ENCODE measurements at places on chromosomes 16 and 17. TPM values are rescaled to one million over a fixed set of nuclear protein-coding genes. Genes with fewer than 3 reads are reported as not detected.

- H3K4me1 ChIP-seq, result no peaks in the 10 kb centered on the region
- no peak overlapping the region for H3K27ac ChIP-seq
- DNase-seq, result no peak
- H3K27me3 ChIP-seq, result no peaks in the 10 kb centered on the region
- no peaks in the 10 kb centered on the region for H3K36me3 ChIP-seq
Measured at GRCh38 chr17:22507823-22508222, 815.5 kb downstream of the KCNJ18 start.

DNA sequence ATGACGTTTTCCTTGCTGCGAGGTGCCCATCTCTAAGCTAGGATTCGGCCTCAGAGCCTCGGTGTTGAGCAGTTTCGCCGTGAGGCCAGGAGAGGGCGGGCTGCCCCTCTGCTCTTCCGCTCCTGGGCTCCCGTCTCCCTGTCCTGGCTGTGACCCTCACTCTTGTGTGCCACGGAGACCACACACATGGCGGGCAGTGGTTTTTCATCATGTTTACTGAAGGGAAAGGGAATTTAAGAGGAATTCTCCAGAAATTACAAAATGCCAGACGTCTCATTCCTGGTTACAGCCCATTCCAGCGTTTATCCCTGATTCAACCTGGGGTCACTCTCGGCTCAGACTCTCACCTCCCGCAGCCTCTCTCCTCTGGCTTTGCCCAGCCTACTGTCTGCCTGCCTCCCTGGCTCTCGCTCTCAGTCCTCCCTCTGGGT is 96.8 kb upstream of the ELAC2 start:
- no peaks in the 10 kb centered on the region for H3K4me1 ChIP-seq
- no peak overlapping the region for H3K27ac ChIP-seq
- H3K36me3 ChIP-seq, result no peaks in the 10 kb centered on the region
- H3K4me3 ChIP-seq, result no peak overlapping the region
- DNase-seq, result peak; percentile 89

- no peak overlapping the region for H3K27ac ChIP-seq
- H3K4me1 ChIP-seq, result no peaks in the 10 kb centered on the region
- no peak for DNase-seq
- no peaks in the 10 kb centered on the region for H3K27me3 ChIP-seq
- H3K36me3 ChIP-seq, result no peaks in the 10 kb centered on the region
Measured at GRCh38 chr16:12667909-12668308, 135.8 kb downstream of the CPPED1 start.

DNA sequence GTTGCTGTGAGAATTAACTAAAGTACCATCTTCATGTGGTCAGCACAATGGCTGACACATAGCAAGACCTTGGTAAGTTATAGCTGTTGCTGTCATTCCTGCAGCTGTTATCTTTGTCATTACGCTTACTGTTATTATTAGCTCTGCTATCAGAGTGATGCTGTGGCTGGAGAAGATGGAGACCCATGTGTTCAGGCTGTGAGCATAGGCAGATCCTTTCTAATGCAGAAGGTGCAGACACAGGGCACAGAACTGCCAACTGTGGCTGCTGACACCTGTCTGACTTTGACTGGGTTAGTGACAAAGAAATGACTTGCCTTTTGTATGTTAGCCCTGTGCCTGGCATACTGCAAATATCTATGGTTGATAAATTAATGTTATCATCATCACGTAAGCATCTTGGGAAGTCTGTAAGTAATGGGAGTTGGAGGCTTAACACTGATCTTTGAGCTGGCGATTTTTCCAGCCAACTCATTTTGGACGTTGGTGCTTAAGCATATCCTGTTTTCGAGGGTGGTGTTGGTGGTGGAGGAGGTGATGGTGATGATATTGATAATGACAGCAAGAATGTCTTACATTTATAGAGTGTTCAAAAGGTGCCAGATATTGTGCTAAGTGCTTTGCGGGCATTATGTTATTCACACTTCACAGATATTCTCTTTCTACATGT is 695.3 kb downstream of the WWOX start:
- no peaks in the 10 kb centered on the region for H3K27me3 ChIP-seq
- no peak for DNase-seq
- H3K27ac ChIP-seq, result no peak overlapping the region
- no peaks in the 10 kb centered on the region for H3K4me1 ChIP-seq

- no peak for DNase-seq
- no peak overlapping the region for H3K4me3 ChIP-seq
- H3K27me3 ChIP-seq, result peaks cover 2% of the 10 kb centered on the region
- no peak overlapping the region for H3K27ac ChIP-seq
- no peaks in the 10 kb centered on the region for H3K4me1 ChIP-seq
Measured at GRCh38 chr17:28526381-28526780, 20.2 kb downstream of the FOXN1 start.

DNA sequence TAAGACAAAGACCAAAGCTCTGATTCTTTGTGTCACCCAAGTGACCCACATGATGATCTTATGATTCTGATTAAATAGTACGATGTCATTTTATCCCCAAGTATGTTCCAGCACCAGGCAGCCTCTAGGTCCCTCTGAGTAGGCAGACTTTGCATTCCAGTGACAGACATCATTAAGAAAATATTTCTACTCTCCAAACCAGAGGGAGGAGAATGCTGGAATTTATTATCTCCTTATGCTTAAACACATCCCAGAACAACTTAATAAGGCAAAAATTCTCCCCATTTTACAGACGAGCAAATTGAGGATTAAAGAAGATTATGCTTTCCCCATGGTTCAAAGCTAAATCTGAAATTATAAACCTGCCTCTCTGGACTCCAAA is 192.8 kb upstream of the CDH11 start:
- H3K27ac ChIP-seq, result no peak overlapping the region
- H3K4me1 ChIP-seq, result no peaks in the 10 kb centered on the region
- no peaks in the 10 kb centered on the region for H3K36me3 ChIP-seq
- H3K4me3 ChIP-seq, result no peak overlapping the region

GRCh38 chr17:35160354-35161201 is 13.0 kb downstream of the UNC45B start:
- H3K36me3 ChIP-seq, result no peaks in the 10 kb centered on the region
- H3K4me3 ChIP-seq, result no peak overlapping the region
- no peak overlapping the region for H3K27ac ChIP-seq
- H3K27me3 ChIP-seq, result no peaks in the 10 kb centered on the region
- no peaks in the 10 kb centered on the region for H3K4me1 ChIP-seq

PABPN1L gene
- not detected for total RNA-seq

OSGIN1 gene
- 1.2 TPM for total RNA-seq

OR4D1 gene
- 0.08 TPM for total RNA-seq

CA4 gene
- total RNA-seq, result 1.5 TPM

KCNH4 gene
- not detected for total RNA-seq

FNDC8 gene
- total RNA-seq, result not detected

ZFPM1 gene
- total RNA-seq, result 21.0 TPM

SYNGR3 gene
- total RNA-seq, result 7.0 TPM

CIITA gene
- not detected for total RNA-seq

KRT25 gene
- not detected for total RNA-seq

C16orf89 gene
- total RNA-seq, result 0.34 TPM
